ENCODE measurements at places on chromosomes 3 and 15. TPM values are rescaled to one million over a fixed set of nuclear protein-coding genes. Genes with fewer than 3 reads are reported as not detected.

Gene SCN11A
- 0.64 TPM for total RNA-seq

Gene ISL2
- total RNA-seq = not detected

Gene ZPLD1
- total RNA-seq = 0.10 TPM

Gene ST6GAL1
- 26.8 TPM for total RNA-seq

Gene GOLGA6D
- total RNA-seq = not detected

Gene VIPR1
- 76.3 TPM for total RNA-seq

Gene GPR62
- not detected for total RNA-seq

Gene PLA2G4F
- total RNA-seq = 209 TPM

Gene IL5RA
- 0.16 TPM for total RNA-seq

Gene ACVR2B
- total RNA-seq = 3.3 TPM

Gene GOLGA8R
- not detected for total RNA-seq

Gene ALDH1A3
- 8.1 TPM for total RNA-seq

Gene NME9
- total RNA-seq = not detected

DNA sequence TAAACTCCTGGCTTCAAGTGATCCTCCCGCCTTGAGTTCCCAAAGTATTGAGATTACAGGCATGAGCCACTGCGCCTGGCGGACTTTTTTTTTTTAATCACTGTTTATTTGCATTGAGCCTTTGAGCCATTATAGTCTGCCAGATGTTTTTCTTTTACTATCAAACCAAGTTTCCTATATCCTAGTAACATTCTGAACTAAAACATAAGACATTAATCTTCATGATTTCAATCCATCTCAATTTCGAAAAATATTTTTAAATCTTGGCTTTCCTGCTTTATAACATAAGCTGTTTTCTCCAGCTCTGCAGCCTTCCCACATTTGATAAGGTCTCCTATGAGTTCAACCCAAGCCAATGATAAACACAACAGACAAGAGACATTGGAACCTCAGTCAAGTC is 75.4 kb downstream of the UMPS start:
- DNase-seq = no peak

GRCh38 chr15:76976572-76977270 is 18.2 kb upstream of the PSTPIP1 start:
- DNase-seq = no peak

- no peak for DNase-seq
Observed at GRCh38 chr15:40858706-40859105, 14.9 kb downstream of the SPINT1 start.

- DNase-seq = no peak
Observed at GRCh38 chr3:170707899-170708298, 122.0 kb upstream of the SLC7A14 start.

GRCh38 chr15:81146006-81146405 is 11.9 kb downstream of the CFAP161 start:
- no peak for DNase-seq

DNA sequence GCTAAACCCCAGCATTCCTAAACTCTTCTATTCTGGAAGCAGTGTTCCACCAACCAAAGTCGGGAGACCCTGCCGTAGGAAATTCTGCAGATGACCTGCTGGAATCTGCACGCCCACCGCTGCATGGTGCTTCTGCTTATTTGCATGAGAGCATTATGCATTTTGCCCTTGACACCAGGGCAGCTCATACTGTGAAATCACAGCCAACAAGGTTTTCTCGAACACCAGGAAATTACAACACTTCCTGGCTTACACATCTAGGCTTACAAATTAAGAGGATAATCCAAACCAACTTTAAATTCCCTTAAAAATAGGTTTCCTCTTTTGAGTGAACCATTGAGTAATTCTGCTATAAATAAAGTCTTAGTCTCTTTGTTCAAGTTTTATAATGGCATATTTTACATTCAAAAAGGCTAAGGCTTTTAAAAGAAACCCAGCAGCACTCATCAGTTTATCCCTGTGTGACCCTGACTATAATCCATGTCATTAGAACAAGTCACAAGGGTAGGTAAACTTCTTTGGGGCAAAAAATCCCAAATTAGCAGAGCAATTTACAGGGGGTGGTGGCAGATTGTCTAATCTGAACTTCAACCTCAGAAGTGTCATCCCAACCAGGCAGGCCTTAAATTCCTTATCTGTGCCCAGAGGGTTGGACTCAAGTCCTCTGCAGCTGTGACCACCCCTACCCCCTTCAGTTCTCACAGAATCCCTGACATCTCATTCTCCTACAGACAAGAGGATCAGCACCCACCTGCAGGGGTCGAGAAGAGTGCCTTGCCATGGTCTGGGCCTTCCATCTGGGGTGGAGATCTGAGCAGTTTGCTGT is 33.5 kb upstream of the RBP1 start:
- no peak for DNase-seq

- no peak for DNase-seq
Observed at GRCh38 chr15:47803767-47804166, 86.5 kb downstream of the SEMA6D start.

DNA sequence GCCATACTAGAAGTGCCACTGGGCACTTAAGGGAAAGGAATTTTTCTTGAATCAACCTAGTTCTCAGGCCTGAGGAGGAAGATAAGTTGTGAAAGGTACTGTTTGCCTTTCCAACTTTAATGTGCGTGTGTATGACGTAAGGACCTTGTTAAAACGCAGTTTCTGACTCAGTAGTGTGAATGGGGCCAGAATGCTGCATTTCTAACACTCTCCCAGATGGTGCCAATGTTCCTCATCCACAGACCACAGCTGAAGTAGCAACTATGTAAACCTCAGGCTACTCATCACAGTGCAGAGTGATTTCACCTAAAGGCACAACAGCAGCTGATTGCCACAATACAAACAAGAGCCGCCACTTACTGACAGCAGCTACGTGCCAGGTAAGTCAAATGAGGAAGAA is 103.6 kb downstream of the OTOL1 start:
- DNase-seq = no peak

DNA sequence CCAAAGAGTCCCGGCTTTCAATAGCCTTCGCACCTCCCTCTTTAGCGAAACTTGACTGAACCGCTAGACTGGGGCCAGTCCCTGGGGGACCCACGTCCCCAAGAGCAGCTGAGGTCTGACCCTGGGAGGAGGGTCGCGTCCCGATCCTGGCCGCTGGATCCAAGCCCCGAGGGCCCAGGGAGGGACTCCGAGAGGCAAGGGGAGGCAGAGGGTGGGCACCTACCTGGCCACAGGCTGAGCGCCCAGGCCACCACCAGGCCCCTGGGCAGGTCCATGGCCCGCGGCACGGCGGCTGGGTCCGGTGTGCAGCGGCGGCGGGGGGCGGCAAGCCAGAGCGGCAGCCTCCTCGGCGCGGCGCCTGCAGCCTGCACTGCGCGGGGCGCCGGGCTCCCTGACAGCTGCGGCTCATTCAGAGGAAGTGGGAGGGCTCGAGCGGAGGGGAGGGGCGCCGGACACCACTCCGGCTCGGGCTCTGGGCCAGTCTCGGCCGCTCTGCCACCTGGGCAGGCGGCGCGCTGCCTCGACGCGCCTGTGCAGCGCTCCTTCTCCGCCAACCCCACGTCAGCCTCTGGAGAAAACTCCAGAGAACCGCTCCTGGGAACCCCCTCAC is at the start of gene ITGA11:
TSS of gene ITGA11 (minus strand) at position 372 of the 610 bp plus-strand sequence. CDS start at position 275, 97 bp downstream.
- DNase-seq = no peak

- no peak for DNase-seq
Observed at GRCh38 chr3:58497097-58497496, 5.2 kb downstream of the KCTD6 start.

GRCh38 chr15:72982714-72983113 is 69.5 kb upstream of the NEO1 start:
- DNase-seq = no peak

- no peak for DNase-seq
Observed at GRCh38 chr3:18223571-18223970, 201.6 kb downstream of the SATB1 start.

- no peak for DNase-seq
Observed at GRCh38 chr15:29345549-29346525, 76.2 kb upstream of the NSMCE3 start.

DNA sequence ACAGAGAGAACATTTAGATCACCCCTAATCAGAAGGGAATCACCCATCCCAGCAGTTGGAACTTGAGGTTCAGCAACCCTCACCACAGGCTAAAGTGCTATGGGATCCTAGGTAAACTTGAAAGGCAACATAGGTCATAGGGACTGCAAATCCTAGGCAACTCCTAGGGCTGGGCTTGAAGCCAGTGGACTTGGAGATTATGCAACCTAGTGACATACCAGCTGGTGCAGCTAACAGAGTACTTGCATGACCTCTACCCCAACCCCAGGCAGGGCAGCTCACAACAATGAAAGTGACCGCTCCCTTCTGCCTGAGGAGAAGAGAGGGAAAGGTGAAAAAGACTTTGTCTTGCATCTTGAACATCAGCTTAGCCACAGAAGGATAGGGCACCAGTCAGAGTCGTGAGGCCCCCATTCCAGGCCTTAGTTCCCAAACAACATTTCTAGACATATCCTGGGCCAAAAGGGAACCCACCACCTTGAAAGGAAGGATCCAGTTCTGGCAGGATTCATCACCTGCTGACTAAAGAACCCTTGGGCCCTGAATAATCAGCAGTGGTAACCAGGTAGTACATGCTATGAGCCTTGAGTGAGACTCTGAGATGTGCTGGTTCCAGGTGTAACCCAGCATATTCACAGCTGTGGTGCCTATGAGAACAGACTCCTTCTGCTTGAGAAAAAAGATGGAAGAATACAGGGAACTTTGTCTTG is 37.6 kb upstream of the FBN1 start:
- DNase-seq = peak; percentile 69

- no peak for DNase-seq
Observed at GRCh38 chr15:67066041-67066958, 898 bp downstream of the SMAD3 start.

- DNase-seq = no peak
Observed at GRCh38 chr15:57651445-57651844, 55.1 kb upstream of the POLR2M start.

- DNase-seq = no peak
Observed at GRCh38 chr3:193297421-193297820, 56.4 kb downstream of the PLAAT1 start.

DNA sequence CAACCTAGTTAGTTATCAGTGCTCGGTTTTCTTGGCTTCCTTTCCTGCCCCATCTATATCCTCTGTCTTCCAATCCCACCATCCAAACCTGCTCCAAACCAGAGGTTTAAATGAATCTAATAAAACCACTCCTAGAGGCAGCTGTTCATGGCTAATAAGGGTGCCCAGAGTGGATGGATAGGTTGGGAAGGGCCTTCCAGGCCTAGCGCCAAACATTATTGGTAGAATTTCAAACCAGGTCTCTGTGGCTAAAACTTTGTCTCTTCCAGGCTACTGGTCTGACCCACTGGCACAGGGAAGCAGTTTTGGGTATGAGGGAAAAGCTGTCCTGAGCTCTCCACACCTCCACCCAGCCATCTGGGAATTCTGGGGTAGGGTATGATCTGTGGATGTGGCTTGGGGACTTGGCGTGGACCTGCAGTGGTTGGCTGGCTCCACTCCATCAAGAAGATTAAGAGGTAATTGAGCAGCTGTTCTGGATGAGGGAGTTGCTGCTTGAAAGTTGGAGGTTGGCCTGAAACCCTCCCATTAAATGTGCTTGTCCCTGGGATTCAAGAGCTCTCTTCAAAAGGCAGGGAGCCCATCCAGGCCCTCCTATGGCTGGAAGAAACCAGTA is 29.3 kb upstream of the INSYN1 start:
- no peak for DNase-seq

All from suprapubic skin (tissue), 4 donors.